T follicular helper cell (primary cell): ENCODE measurements at places on chromosomes 1 and 21.

DNA sequence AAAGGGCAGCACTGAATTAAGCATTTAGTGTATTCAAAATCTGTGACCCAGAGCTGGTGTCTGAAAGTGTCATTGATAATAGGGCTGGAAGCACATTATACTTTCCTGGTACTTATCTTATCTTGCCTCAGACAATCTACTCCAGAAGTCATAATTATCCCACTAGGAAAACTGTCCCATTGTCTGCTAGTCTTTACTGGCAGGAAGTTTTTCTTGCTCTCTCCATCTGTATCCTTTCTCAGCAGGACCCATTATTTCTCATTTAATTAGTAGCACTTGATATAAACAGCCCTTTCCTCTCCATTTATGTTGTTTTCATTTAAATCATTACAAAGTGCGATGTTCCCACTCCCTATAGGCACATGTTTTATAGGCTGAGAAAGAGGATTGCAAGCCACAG, 36.5 kb upstream of the BARHL2 start:
- DNase-seq: no peak

DNA sequence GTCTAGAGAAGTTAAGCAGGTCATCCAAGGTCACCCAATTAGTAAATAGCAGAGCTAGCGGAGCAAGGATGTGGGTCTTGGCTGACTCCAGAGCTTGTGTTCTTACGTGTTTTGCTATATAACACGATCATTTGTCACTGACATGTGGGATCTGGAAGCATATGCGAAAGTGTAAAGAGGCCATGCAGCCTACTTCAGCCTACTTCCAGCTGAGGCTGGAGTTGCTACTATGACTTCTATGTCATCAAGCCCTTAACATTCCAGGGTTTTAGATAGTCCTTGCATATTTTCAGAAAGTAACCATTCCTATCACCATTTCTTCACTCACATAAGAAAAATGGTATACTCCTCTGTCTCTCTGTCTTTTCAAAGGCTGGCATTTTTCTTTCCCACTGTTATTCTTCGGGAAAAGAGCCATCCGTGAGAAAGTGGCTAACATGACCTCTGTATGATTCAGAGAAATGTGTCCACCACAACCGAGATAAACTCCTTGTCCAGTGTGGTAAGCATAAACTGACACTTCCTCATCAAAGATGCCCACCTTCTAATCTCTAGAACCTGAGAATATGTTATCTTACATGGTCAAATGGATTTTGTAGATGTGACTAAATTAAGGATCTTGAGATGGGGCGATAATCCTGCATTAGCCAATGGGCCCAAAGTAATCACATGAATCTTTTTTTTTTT, 24.0 kb upstream of the ABL2 start:
- no peak for DNase-seq

DNA sequence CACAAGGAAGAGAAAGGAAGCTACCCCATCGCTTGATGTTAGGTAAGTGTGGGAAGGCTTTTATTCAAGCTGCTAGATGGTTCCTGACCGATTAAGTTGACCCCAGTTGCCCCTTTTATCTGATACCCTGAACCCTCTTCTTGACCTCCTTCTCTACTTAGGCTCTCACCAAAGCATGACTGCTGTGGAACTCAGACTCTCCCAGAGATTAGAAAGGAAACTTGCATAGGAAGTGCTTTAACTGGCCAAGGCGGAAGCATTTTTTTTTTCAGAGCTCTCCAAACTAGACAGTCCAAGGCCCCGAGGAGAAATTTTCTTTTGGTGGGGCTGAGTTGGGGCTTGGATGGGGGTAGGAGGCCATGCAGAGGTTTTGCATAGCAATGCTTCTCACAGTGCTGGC, 101.3 kb upstream of the USP24 start:
- DNase-seq: no peak

GRCh38 chr1:19461220-19461554, 24.2 kb downstream of the CAPZB start:
- DNase-seq: no peak

DNA sequence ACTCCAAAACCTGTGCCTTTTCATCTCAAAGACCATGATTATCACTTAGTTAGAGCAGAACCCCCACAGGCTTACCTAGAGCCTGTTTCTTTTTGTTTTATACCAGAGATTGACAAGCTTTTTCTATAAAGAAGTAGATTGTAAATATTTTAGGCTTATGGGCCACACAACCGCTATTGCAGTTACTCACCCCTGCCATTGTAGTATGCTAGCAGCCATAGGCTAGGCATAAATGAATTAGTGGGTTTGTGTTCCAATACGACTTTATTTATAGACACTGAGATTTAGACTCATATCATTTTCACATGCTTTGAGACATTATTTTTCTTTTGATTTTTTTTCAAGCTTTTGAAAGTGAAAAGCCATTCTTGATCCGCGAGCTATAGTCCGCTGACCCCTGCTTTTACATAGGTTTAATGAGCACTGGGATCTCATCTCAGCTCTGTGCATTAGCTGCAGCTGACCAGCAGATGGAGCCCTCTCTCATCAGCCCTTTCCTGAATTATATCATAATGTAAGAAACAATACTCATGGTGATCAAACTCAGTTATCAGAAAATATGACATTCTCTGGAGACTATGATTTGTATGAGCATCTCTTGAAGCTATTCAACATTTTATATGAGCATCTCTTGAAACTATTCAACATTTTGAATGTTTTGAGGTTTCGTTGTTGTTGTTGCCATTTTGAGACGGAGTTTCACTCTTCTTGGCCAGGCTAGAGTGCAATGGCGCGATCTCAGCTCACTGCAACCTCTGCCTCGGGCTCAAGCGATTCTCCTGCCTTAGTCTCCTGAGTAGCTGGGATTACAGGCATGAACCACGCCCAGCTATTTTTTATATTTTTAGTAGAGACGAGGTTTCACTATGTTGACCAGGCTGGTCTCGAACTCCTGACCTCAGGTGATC, 111.9 kb upstream of the L1TD1 start:
- no peak for DNase-seq
